ENCODE measurements at places on chromosomes 13 and 19.

DNA sequence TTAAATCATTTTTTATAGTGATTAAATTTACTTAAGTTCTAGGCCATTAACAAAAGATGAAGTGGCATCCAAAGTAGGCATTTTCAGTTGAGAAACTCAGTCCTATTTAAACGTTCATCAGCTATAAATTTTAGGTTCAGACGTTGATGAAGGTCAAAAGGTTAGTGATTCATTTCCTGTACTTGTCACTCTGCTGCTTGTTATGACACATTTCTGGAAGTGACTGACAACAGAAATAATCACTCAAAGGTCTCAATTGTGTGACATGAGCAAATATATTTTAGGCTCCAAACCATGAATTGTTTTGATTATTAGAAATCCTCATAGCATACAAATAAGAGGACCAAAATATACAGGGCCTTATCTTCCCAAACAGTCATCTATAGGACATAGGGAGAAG lies 10.3 kb upstream of the EDNRB start:
- DNase-seq: no peak

GRCh38 chr19:40666803-40667438 lies 23.5 kb downstream of the NUMBL start:
- no peak for DNase-seq

DNA sequence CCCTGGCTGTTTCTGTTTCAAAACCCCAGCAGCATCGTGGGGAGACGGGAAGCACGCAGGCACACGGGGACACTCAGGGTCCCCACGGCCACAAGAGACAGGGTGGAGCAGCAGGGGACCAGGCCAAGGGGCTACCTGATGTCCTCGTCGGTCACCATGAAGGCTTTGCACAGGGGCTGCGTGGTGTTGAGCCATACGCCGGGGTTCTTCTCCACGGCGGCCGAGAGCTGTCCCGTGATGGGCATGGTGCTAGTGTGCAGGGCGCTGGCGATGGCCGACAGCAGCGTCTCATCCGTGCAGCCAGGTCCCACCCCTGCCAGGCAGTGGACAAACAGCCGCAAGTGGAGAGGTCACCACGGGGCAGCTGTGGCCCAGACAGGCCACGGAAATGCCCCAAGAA lies 11.7 kb downstream of the MBD3 start:
- DNase-seq: no peak

DNA sequence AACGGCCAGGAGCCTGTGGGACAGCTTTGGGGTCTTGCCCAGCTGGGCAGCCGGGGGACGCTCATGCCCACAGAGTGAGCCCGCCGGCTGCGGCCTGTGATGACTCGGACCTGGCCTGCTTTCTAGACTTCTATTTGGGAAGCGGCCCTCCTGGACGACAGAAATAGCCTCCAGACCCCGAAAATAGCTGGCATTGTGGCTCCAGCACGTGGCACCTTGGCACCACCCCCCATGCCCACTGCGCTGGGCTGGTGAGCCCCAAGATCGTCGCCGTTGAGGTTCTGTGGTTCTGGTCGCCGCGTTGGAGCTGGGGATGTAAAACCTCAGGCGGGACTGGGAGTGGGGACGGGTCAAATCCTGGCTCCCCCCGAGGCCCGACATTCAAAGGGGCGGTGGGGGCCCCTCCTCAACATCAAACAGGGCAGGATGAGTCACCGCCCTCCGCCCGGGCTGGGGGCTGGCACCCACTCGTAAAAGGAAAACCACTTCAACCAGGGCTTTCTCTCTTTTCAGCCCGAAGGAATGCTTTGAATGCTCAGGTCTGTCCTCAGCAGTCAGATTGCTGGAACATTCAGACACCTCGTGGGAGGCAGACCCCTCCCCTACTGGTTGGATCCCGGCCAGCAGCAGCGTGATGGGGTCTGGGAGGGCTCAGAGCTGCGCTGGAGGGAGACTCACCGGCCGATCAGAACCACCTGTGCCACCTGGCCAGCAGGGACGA lies 42.1 kb downstream of the GADD45B start:
- no peak for DNase-seq

GRCh38 chr19:29550896-29551295 lies 25.1 kb downstream of the VSTM2B start:
- DNase-seq: no peak

DNA sequence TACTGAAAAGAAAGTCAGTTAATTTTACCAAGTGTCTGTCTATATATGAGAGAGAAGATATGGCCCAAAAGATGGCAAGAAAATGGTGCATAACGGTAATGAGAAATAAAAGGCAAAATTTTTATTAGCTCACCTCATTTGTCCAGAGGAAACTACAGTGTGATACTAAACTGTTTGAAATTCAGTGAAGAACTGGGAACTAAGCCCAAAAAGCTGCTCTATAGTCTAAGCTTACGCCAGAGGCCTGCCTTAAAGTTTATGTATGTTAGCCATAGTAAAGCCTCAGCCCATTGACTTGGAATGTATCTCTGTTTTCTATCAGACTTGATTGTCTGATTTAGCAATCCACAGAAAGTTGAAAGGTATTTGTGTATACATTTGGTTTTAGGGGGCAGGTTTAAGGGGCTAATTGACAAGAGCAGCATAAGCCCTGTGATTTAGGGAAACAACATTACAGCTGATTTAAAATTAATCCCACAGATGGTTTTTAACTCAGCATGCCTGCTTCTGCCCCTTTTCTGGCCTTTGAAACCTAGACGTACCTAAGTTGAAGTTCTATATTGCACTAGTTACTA lies 91.0 kb upstream of the MAB21L1 start:
- DNase-seq: no peak

GRCh38 chr13:80685942-80686341 lies 345.0 kb upstream of the SPRY2 start:
- DNase-seq: no peak

DNA sequence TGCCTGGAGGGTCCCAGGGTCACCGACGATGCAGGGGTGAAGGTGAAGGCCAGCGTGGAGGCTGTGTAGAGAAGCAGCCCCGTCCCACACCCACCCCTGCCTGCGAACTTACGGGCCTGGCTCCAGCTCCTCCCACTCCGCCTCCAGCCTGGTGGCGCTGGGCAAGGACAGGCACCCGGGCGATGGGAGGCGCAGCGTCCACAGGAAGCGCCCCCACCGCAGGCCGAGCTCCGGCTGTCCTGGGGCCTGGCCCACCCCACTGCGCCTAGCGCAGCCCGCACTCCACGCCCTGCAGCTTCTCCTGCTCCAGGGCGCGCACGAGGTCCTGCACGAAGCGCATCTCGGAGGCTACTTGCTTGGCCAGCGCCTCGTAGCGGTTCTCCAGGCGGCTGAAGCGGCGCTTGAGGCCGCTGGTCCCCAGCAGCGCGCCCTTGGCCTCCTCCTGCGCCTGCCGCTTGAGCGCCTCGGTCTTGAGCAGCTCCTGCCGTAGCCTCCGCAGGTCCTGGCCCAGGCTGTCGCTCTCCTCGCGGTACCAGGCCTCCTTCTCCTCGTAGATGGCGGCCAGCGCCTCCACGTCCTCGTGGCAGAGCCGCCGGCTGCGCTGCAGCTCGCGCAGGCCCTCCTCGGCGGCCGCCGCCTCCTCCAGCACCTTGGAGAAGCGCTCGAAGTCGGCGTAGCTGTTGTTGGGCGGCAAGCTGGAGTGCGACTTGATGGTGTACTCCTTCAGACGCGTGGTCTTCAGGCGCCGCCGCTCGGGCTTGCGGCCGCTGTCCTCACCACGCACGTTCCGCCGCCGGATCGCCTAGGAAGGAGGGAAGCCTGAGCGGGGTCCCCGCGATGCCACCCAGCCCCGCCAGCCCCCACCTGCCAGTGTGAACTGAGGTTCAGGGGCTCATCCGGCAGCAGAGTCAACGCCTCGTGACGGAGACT lies 11.8 kb downstream of the DAPK3 start:
- no peak for DNase-seq

GRCh38 chr19:47063874-47064273 lies 15.4 kb upstream of the TMEM160 start:
- no peak for DNase-seq

DNA sequence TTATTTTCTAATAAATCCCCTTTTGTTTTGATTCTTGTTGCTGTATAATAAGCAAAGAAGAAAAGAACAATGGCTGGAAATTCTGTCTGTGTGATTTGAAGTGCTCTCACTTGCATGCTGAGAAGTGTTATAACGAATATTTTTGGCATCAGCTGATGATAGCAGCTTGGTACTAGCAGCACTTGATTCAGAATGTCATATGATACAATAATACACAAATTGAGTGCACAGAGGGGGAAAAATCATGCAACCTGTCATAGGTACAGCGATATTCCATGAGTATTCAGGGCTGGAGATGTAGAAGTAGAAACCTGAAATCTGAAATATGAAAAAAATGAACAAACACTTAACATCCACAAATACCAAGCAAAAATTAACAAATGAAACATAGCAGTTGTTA lies 108.1 kb downstream of the FGF14 start:
- DNase-seq: no peak

DNA sequence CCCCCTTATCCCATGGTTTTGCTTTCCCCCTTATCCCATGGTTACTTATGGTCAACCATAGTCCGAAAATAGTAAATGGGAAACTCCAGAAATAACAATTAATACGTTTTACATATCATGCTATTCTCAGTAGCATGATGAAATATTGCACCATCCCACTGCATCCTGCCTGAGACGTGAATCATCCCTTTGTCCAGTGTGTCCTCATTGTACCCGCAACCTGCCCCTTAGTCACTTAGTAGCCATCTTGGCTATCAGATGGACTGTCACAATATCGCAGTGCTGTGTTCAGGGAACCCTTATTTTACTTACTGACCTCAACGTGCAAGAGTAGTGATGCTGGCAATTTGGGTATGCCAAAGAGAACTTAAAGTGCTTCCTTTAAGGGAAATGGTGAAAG lies 10.5 kb upstream of the NBEA start:
- DNase-seq: no peak

GRCh38 chr13:114226088-114226487 lies 8.6 kb upstream of the CDC16 start:
- DNase-seq: no peak

DNA sequence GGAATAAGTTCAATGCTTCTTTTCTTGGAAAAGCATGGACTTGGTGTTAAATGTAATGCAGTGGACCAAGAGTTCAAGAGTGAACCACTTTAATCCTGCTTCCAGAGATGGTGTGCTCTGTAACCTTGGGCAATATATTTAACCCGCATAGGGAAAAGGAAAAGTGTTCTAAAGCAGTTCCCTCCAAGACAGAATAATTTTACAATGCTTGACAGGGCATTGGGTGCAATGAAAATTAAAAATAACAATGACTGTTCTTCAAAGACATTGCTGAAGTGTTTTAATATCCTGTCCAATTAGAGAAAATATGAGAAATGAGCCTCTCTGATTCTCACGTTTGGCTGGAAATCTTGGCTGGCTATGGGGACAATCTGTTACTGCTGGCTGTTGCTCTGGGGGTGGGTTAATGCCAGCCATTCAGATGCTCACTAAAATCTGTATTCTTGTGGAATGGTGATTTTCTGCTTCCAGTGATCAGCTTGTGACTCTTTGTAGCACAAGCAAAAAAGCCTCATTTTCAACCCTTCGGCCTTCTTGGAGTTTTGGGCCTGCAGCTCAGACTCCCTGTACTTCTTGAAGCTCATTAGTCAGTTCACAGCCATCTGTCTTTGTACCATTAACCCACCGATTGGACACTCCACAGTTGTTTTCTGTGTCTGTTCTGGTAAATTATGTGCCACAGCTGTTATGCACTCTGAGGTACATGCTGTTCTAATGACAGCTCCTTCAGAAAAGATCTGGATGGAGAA lies 310.6 kb downstream of the LMO7 start:
- no peak for DNase-seq

GRCh38 chr13:30431269-30431940 lies 9.1 kb downstream of the UBE2L5 start:
- DNase-seq: no peak

GRCh38 chr19:35293808-35294207 lies 1.8 kb downstream of the MAG start:
- no peak for DNase-seq

GRCh38 chr19:2168619-2169424 lies 5.1 kb downstream of the DOT1L start:
- DNase-seq: peak; percentile 91

DNA sequence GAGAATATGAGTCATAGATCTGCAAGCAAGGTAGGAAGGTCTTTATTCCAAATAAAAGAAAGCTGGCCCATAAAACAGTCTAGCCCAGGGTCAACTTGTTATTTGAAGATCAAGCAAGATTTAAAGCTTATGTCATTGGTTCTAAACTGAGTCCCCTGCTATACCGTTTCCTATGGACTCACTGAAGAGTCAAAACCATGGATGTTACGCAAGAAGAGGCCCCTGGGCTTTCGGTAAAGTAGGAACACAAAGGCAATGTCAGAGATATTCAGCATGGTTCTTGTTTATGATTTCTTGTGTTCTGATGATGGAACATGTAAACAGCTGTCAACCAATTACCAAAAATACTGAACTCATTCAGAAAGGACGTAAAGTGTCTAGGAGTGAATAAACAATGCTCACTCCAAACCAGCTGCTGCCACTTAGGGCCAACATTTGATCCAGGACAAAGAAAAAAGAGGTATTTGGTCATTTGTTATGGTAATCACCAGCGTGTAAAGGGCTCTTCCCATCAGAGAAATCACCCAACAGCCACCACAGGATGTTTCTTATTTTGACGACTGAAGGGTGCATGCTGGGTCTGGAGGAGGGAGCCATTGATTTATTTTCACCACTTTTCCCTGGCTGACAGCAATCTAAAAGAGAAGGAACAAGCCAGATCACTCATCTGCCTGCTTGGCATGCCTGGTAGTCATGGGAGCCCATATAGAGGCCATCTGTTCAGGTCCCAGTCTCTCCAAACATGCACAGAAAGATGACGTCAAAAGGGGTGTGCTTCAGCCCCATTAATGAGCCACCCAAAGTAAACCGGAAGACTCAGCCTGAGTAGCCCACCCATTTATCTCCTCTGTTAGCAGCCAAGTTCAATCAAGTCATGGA lies 68.3 kb downstream of the FGF14 start:
- DNase-seq: no peak

- peak; percentile 90 for DNase-seq
These were observed 31.6 kb downstream of the SYT3 start for GRCh38 chr19:50607874-50608785.

DNA sequence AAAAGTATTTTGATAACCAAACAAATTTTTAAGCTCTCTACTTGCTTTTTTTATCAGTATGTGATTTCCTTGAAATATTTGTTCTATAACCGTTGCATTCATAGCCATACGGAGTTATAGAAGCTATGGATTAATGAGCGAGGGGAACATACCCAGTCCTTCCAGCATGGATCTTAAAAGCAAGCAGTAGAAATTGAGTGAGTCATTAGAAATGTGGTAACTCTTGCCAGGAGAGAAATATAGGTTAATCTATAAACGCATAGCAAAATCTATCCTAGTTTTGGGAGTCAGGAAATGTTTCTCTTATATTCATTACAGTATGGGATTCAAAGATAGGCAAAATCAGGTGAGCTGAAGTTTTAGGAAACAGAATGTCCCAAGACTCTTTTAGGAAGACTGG lies 507.4 kb downstream of the DACH1 start:
- DNase-seq: no peak

GRCh38 chr19:42563352-42564210 lies 31.1 kb downstream of the CEACAM8 start:
- peak; percentile 43 for DNase-seq

GRCh38 chr19:56312787-56313657 lies 1.6 kb downstream of the ZSCAN5A start:
- peak; percentile 50 for DNase-seq

Measured in hematopoietic multipotent progenitor cell treated with erythropoietin and hydrocortisone succinate and interleukin-3 and kit ligand, for 8 days (in vitro differentiated cells).